CD14-positive monocyte (primary cell): ENCODE measurements at places on chromosomes 2 and 18.

DNA sequence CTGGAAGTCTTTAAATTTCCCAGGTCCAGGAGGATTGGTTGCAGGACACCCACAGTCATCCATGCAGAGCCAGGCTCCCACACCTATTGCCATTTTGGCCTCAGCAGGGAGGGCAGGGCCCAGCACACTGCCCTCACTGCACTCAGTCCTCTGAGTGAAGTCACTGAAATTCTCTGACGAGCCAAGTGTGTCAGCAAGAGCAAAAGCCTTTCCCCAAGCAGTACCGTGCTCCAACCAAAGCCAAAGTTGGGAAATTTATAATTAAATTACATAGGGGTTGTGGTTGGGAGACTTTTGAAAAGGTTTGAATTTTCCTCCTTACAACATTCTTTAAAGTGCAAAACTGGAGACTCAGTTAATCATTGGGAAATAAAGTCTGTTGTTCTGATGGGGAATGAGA lies 98.5 kb upstream of the CD226 start:
- no peaks in the 10 kb centered on the region for H3K27me3 ChIP-seq
- H3K36me3 ChIP-seq: peaks cover 10% of the 10 kb centered on the region
- H3K4me1 ChIP-seq: no peaks in the 10 kb centered on the region
- no peak overlapping the region for H3K4me3 ChIP-seq

GRCh38 chr2:144165599-144166250 lies 354.2 kb downstream of the ZEB2 start:
- no peaks in the 10 kb centered on the region for H3K27me3 ChIP-seq
- no peak overlapping the region for H3K4me3 ChIP-seq
- no peak overlapping the region for H3K27ac ChIP-seq
- no peaks in the 10 kb centered on the region for H3K4me1 ChIP-seq
- no peaks in the 10 kb centered on the region for H3K36me3 ChIP-seq
- no peak for DNase-seq

- DNase-seq: no peak
- H3K27ac ChIP-seq: no peak overlapping the region
- H3K4me1 ChIP-seq: no peaks in the 10 kb centered on the region
These were observed 87.5 kb upstream of the NEDD4L start for GRCh38 chr18:57956491-57956890.

DNA sequence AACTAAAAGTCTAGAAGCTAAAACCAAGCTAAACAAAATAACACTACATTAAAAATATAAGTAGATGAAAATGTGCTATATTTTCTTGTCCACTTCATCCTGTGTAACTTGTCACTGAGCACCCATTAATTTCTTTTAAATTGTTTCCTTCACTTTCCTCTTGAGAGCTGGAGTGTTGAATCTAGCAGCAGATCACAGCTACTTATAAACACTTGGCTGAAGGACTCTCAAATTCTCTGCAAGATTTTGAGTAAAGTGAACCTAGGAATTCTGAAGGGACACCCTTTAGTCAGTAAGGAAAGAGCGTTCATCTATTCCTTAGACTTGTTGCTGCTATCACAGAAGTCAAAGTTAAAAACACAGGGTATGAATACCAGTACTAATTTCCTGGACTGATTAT lies 1163.9 kb downstream of the DPP10 start:
- no peaks in the 10 kb centered on the region for H3K36me3 ChIP-seq
- DNase-seq: no peak
- no peak overlapping the region for H3K27ac ChIP-seq
- H3K27me3 ChIP-seq: no peaks in the 10 kb centered on the region

- no peaks in the 10 kb centered on the region for H3K27me3 ChIP-seq
- DNase-seq: no peak
- H3K4me3 ChIP-seq: no peak overlapping the region
- no peak overlapping the region for H3K27ac ChIP-seq
- H3K36me3 ChIP-seq: no peaks in the 10 kb centered on the region
These were observed 147.2 kb upstream of the CCDC68 start for GRCh38 chr18:55106466-55106865.

- H3K4me1 ChIP-seq: no peaks in the 10 kb centered on the region
- no peak overlapping the region for H3K27ac ChIP-seq
- no peaks in the 10 kb centered on the region for H3K27me3 ChIP-seq
- no peak overlapping the region for H3K4me3 ChIP-seq
- no peaks in the 10 kb centered on the region for H3K36me3 ChIP-seq
These were observed 246.0 kb upstream of the KCNJ3 start for GRCh38 chr2:154452471-154452870.

DNA sequence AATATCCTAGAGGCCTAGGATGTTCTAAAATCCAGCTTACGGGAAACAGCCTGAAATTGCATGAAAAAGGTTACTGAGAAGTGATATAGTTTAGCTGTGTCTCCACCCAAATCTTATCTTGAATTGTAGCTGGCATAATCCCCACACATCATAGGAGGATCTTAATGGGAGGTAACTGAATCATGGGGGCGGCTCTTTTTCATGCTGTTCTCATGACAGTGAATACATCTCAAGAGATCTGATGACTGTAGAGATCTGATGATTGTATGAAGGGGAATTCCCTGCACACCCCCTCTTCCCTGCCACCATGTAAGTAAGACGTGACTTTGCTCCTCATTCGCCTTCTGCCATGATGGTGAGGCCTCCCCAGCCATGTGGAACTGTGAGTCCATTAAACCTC lies 385.6 kb upstream of the ID2 start:
- no peak overlapping the region for H3K4me3 ChIP-seq
- H3K36me3 ChIP-seq: no peaks in the 10 kb centered on the region
- no peaks in the 10 kb centered on the region for H3K27me3 ChIP-seq

- H3K36me3 ChIP-seq: peaks cover 58% of the 10 kb centered on the region
- H3K27me3 ChIP-seq: no peaks in the 10 kb centered on the region
- peak overlapping the region; percentile 76 for H3K27ac ChIP-seq
- H3K4me3 ChIP-seq: no peak overlapping the region
- DNase-seq: no peak
These were observed 48.1 kb downstream of the CYRIA start for GRCh38 chr2:16617282-16618266.

DNA sequence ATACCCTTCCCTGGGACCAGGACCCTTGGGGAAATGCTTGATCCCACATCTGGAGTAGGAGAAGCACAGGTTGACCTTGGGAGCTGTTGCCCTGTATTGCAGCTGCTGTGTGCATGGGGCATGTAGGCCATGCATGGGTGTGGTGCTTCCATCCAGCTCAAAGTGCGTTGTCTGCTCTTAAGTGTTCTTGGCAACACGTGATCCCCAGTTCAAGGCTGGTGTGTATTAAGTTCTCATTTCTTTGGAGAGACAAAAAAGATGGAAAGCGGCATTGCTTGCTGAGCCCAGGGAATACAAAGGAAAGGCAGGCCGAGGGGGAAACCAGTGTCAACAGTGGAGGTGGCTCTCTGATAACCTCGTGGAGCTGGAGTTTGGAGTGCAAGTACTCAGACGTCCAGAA lies 110.7 kb downstream of the RTP5 start:
- no peaks in the 10 kb centered on the region for H3K27me3 ChIP-seq
- no peak overlapping the region for H3K4me3 ChIP-seq
- H3K27ac ChIP-seq: no peak overlapping the region
- DNase-seq: no peak

DNA sequence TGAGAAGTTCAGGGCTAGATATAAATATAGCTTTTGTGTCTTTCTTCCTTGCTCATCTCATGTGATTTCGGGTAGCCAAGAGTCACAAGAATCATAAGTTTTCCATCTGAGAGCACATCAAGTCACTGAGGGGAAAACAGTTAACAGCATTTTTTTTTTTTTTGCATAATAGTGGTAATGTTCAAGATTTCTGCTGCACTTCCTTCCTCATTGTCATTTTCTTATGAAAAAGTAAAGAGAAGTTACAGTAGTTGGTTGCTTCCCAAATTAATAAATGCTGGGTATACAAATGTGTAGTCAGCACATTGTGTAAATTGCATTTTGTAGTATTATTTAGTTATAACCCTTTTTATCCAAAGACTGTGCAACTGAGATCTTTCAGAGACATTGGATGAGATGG lies 93.6 kb downstream of the ZEB2 start:
- DNase-seq: peak; percentile 35
- H3K36me3 ChIP-seq: peaks cover 80% of the 10 kb centered on the region
- H3K4me3 ChIP-seq: no peak overlapping the region
- peak overlapping the region; percentile 75 for H3K27ac ChIP-seq

GRCh38 chr2:105256431-105257047 lies 15.0 kb downstream of the GPR45 start:
- H3K27ac ChIP-seq: no peak overlapping the region
- no peak overlapping the region for H3K4me3 ChIP-seq
- no peaks in the 10 kb centered on the region for H3K27me3 ChIP-seq
- no peaks in the 10 kb centered on the region for H3K36me3 ChIP-seq
- no peak for DNase-seq
- peaks cover 15% of the 10 kb centered on the region for H3K4me1 ChIP-seq

- H3K27me3 ChIP-seq: no peaks in the 10 kb centered on the region
- peaks cover 20% of the 10 kb centered on the region for H3K36me3 ChIP-seq
- no peak for DNase-seq
- H3K4me3 ChIP-seq: no peak overlapping the region
- no peak overlapping the region for H3K27ac ChIP-seq
These were observed 93.2 kb downstream of the PLEKHM3 start for GRCh38 chr2:207932106-207932505.

DNA sequence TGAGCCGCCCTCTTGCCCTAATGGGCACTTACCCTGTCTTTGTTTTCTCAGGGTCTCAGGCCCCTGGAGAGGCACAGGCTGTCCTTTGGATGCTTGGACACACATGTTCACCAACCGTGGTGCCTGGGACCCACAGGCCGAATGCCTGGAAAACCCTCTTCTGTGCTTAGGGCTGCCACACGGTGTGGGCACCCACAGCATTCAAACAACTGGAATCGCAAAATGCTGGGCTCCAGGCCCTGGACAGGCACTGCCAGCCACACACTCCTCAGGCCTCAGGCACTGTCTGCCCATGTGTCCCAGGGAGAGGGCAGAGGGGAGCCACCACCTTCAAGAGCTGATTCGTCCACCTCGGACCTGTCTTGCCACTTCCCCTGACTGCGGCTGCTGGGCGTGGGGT lies 123.1 kb upstream of the ACKR3 start:
- no peak for DNase-seq
- H3K27ac ChIP-seq: no peak overlapping the region
- no peaks in the 10 kb centered on the region for H3K27me3 ChIP-seq
- H3K36me3 ChIP-seq: no peaks in the 10 kb centered on the region
- H3K4me3 ChIP-seq: no peak overlapping the region
- no peaks in the 10 kb centered on the region for H3K4me1 ChIP-seq

GRCh38 chr2:152407204-152407721 lies 72.3 kb downstream of the FMNL2 start:
- no peaks in the 10 kb centered on the region for H3K36me3 ChIP-seq
- no peak overlapping the region for H3K4me3 ChIP-seq
- DNase-seq: no peak
- H3K27ac ChIP-seq: no peak overlapping the region
- H3K4me1 ChIP-seq: peaks cover 22% of the 10 kb centered on the region

GRCh38 chr2:2853346-2853745 lies 522.3 kb upstream of the MYT1L start:
- no peak for DNase-seq
- no peaks in the 10 kb centered on the region for H3K4me1 ChIP-seq
- no peak overlapping the region for H3K27ac ChIP-seq
- H3K27me3 ChIP-seq: no peaks in the 10 kb centered on the region

DNA sequence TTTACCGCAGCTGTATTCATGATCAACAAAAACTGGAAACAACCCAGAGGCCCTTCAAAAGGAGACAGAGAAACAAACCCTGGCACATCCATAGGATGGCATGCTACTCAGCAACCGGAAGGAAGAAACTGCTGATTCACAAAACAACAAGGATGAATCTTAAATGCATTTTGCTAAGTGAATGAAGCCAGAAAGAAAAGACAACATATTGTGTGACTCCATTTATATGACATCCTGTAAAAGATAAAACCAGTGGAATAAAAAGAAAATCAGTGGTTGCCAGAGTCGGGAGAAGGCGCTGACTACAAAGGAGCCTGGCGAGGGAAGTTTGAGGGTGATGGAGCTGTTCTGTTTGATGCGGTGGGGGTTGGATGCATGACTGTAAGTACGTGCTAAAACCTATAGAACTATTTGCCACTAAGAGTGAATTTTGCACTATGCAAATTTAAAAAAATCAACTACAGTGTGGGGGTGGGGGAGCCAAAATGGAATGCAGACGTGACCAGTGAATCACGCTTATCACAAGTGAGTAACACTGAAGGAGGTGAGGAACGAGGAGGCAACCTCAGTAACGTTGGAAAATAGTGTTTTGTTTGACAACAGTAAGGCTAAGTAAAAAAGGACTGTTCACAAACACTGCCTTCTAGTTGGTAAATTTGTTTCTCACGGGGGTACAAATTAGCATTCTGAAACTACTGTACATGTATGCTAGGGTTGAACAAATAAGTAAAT lies 108.9 kb downstream of the INHBB start:
- H3K36me3 ChIP-seq: no peaks in the 10 kb centered on the region
- H3K27ac ChIP-seq: no peak overlapping the region
- H3K27me3 ChIP-seq: no peaks in the 10 kb centered on the region
- no peak for DNase-seq
- no peaks in the 10 kb centered on the region for H3K4me1 ChIP-seq
- no peak overlapping the region for H3K4me3 ChIP-seq
